ENCODE measurements at places on chromosomes 13 and 19. TPM values are rescaled to one million over a fixed set of nuclear protein-coding genes. Genes with fewer than 3 reads are reported as not detected.

Gene CTXN1
- total RNA-seq = 0.86 TPM

Gene KLF2
- not detected for total RNA-seq

Gene NOTCH3
- 2.4 TPM for total RNA-seq

Gene FCER2
- total RNA-seq = not detected

Gene RYR1
- 1.8 TPM for total RNA-seq

Measured in hair follicular keratinocyte (primary cell).